ENCODE measurements at places on chromosomes 11 and 22.

- DNase-seq, result no peak
- H3K36me3 ChIP-seq, result no peaks in the 10 kb centered on the region
- H3K4me3 ChIP-seq, result no peak overlapping the region
- peaks cover 3% of the 10 kb centered on the region for H3K4me1 ChIP-seq
- no peak overlapping the region for H3K27ac ChIP-seq
- no peaks in the 10 kb centered on the region for H3K27me3 ChIP-seq
Observed at GRCh38 chr11:64036087-64037026, 626 bp downstream of the FLRT1 start.

DNA sequence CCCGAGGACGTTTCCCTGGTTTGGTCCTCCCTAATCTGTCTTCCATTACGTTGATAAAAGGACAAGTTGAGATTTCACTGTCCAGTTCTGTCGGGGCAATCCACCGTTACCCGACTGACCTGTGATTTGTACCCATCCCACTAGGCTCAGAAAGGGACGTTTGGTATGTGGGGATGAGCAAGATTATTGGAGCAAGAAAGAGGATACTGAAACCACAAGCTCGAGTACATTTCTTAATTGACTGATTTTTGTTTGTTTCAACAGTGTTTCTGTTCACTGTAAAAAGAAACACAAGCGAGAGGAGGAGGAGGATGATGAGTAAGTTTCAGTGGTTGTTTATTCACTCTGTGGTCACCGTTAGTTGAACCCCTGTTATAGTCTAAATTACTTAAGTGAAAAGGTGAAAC lies 969 bp downstream of the CCDC117 start:
- no peaks in the 10 kb centered on the region for H3K27me3 ChIP-seq
- H3K27ac ChIP-seq, result peak overlapping the region; percentile 100
- peak overlapping the region; percentile 97 for H3K4me3 ChIP-seq
- no peak for DNase-seq
- peaks cover 5% of the 10 kb centered on the region for H3K4me1 ChIP-seq
- H3K36me3 ChIP-seq, result peaks cover 12% of the 10 kb centered on the region

DNA sequence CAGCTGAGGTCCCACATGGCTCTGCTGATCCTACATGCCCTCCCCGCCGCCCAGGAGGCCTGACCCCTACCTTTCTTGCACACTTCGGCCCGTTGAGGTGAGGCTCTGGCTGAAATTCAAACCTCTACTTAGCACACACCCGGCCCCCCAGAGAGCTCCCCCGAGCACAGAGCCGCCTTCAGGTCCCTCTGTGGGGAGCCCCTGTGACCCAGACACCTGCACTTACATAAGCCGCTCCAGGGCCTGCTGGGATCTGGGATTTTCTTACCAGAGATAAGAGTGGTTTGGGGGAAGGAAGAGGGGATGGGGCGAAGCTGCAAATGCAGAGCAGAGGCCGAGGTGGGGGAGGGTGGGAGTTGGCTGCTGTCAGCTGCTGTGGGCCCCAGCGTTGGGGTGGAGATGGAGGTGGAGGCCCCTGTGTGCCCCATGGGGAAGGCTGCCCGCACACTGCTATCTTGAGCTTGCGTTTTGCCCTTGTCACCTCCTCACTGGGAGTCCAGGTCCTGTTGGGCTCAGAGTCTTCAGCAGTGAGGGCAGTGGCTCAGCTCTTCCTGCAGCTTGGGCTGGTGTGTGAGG lies 30.6 kb downstream of the CAPN1 start:
- peaks cover 29% of the 10 kb centered on the region for H3K4me1 ChIP-seq
- H3K36me3 ChIP-seq, result no peaks in the 10 kb centered on the region
- H3K4me3 ChIP-seq, result no peak overlapping the region
- no peak overlapping the region for H3K27ac ChIP-seq
- no peaks in the 10 kb centered on the region for H3K27me3 ChIP-seq

GRCh38 chr22:41917903-41918791 lies 3.3 kb upstream of the SHISA8 start:
- DNase-seq, result peak; percentile 46
- H3K27me3 ChIP-seq, result peaks cover 11% of the 10 kb centered on the region
- peaks cover 6% of the 10 kb centered on the region for H3K4me1 ChIP-seq
- no peaks in the 10 kb centered on the region for H3K36me3 ChIP-seq
- H3K4me3 ChIP-seq, result no peak overlapping the region

GRCh38 chr11:60119710-60120109 lies 31.2 kb downstream of the MS4A2 start:
- DNase-seq, result no peak
- no peaks in the 10 kb centered on the region for H3K27me3 ChIP-seq
- no peaks in the 10 kb centered on the region for H3K36me3 ChIP-seq
- no peak overlapping the region for H3K27ac ChIP-seq

- H3K27me3 ChIP-seq, result no peaks in the 10 kb centered on the region
- no peaks in the 10 kb centered on the region for H3K36me3 ChIP-seq
- no peak for DNase-seq
- no peak overlapping the region for H3K27ac ChIP-seq
Observed at GRCh38 chr11:1468473-1469066, 18.0 kb downstream of the MOB2 start.

DNA sequence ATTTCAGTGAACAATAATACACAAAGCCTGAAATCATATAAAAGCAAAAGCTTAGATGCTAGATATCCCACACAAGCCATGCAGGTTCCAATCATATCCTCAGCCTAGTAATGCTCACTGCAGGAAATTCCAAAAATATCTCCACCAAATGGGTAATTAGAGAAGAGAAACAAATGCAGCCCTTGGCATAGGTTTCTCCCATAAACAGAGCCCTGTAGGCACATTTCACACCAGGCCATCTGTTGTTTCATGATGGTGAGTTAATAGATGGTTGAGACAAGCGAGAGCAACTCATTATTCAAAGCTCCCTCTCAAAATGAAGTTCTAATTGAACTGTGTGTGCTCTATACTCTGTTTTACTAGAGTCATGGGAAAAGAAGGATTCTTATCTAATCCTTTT lies 154.6 kb upstream of the TRPC6 start:
- no peak for DNase-seq
- no peaks in the 10 kb centered on the region for H3K36me3 ChIP-seq
- no peak overlapping the region for H3K27ac ChIP-seq
- no peaks in the 10 kb centered on the region for H3K4me1 ChIP-seq
- H3K4me3 ChIP-seq, result no peak overlapping the region

DNA sequence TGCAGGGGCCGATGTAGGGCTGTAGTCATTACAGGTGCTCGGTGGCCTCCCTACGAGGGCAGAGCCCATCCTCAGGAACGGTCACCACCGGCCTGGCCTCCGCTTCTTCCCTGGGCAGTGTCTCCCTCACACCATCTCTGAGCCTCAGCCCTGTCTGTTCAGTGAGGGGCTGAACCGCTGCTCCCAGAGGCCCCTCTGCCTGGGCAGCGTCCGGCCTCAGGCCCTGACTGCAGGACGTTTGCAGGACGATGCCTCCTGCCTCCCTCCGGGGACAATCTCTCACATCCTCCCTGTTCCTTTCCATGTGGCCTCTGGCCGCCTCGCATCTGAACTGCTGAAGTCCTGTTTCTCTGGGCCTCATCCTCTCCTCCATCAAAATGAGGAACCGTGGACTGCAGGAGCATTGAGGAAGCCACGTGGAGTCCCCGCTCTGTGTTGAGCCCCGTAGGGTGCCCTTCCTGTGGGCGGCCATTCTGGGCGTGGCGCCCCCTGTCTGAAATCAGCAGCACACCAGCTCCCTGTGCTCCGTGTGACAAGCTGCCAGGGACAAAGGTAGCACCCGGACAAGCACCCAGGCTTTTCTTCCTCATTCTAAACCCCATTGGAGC lies 933.5 kb downstream of the BRD1 start:
- peak; percentile 25 for DNase-seq
- no peaks in the 10 kb centered on the region for H3K4me1 ChIP-seq
- H3K27me3 ChIP-seq, result no peaks in the 10 kb centered on the region
- no peaks in the 10 kb centered on the region for H3K36me3 ChIP-seq

- H3K4me3 ChIP-seq, result no peak overlapping the region
- H3K4me1 ChIP-seq, result peaks cover 3% of the 10 kb centered on the region
- H3K27ac ChIP-seq, result no peak overlapping the region
Observed at GRCh38 chr22:45208993-45209838, 31.5 kb downstream of the KIAA0930 start.

Data from liver (tissue), 10 donors.